Pancreas (tissue), 10 donors: ENCODE measurements at places on chromosomes 11 and 22.
A peak's percentile ranks its signal among the peaks of the same experiment; 100 is the strongest.

GRCh38 chr11:100328626-100329340 lies 358.3 kb upstream of the ARHGAP42 start:
- no peak for DNase-seq

- no peak for DNase-seq
Measured at GRCh38 chr11:20368438-20368837, 4.9 kb downstream of the HTATIP2 start.

- DNase-seq, result no peak
Measured at GRCh38 chr11:64230985-64231365, 627 bp downstream of the DNAJC4 start.

- DNase-seq, result peak; percentile 59
Measured at GRCh38 chr22:30286331-30286730, 3.0 kb downstream of the CASTOR1 start.

DNA sequence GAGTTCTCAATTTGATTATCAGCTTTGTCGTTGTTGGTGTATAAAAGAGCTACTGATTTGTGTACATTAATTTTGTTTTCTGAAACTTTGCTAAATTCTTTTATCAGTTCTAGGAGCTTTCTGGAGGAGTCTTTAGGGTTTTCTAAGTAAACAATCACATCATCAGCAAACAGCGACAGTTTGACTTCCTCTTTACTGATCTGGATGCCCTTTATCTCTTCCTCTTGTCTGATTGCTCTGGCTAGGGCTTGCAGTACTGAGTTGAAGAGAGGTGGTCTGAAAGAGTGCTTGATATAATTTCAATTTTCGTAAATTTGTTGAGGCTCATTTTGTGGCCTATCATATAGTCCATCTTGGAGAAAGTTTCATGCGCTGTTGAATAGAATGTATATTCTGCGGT lies 213.0 kb downstream of the DLG2 start:
- DNase-seq, result no peak

DNA sequence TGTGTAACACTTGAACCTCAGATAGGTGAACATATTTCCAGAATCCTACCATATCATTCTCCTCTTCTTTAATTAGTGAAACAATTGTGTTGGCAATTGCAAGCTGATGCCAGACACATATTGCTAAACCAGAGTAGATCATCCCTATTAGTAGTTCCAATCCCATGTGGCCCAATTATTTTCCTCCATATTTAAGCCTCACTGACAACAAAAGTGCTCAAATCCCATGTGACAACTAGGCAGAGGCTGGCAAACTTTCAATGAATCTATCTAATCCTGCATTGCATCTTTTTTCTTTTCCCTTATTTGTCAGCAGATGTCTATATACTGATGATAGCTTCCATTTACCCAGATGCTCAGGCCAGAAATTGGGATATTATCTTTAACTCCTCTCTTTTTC lies 90.4 kb downstream of the GRIA4 start:
- DNase-seq, result no peak
